ENCODE measurements at places on chromosomes 16 and 17. TPM values are rescaled to one million over a fixed set of nuclear protein-coding genes. Genes with fewer than 3 reads are reported as not detected.

Gene WNT9B
- not detected for total RNA-seq

- no peak for DNase-seq
Measured at GRCh38 chr17:46023783-46024388, 24.8 kb downstream of the STH start.

- DNase-seq = no peak
Measured at GRCh38 chr16:11327277-11328171, 17.7 kb upstream of the RMI2 start.

- DNase-seq = no peak
Measured at GRCh38 chr17:51155416-51155815, 2.1 kb downstream of the NME1 start.

DNA sequence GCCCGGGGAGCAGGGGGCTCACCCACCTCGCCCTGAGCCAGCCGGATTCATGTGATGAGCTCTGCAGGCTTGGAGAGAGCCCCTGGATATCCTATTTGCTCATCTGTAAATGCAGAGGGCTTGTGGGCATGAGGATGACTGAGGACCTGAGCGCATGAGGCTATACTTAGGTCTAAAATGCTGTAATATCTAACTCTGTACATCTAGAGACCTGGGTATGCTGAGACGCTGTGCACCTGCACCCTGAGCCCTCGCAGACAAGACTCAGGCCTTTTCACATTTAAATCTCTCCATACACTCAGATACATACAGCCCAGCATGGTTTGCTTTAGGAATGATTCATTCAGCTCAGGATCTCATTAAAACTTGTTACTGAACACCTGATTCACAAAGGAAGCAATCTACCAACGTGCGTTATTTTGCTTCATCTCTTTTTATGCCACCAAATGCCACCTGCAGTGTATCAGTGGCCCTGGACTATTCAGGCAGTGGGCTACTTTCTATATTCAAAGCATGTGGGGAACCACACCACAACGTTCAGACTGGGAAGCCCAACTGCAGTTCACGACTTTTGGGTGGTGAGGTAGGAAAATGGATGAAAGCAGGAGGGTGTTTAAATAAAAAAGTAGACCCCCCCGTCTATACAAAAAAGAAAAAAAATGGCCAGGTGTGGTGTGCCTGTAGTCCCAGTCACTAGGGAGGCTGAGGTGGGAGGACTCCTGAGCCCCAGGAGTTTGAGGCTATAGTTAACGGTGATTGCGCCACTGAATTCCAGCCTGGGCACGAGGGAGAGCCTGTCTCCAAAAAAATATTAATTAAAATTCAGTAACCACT lies 12.0 kb downstream of the USP7 start:
- DNase-seq = no peak

DNA sequence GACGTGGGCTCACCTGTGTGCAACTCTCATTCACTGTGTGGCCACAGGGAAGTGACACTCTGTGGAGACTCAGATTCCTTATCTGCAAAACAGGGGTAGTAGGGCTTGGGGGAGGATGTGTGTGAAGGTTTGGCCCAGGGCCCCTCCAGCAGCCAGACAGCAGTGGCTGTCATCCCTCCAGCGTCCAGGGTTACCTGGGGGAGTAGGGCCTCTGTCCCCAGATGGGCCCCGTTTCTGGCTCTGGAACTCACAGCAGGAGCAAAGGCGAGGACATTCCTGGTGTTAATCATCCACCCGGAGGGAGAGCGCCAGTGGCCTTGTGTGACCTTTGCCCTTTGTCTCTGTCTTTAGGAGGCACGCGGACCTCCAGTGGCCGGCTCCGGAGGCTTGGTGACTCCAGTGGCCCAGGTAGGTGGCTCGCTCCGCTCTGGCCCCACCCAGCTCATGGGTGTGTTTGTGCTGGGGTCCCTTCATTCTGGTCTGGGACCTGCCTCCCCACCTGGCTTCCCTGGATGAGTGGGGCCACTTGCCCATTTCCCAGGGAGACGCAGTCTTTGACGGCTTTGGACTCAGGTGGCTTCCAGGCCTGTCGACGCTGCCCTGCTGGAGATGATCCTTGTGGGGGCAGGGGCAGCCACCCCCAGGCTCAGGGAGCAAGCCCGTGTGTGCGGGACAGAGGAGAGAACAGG lies 166.2 kb downstream of the SEC14L1 start:
- no peak for DNase-seq

DNA sequence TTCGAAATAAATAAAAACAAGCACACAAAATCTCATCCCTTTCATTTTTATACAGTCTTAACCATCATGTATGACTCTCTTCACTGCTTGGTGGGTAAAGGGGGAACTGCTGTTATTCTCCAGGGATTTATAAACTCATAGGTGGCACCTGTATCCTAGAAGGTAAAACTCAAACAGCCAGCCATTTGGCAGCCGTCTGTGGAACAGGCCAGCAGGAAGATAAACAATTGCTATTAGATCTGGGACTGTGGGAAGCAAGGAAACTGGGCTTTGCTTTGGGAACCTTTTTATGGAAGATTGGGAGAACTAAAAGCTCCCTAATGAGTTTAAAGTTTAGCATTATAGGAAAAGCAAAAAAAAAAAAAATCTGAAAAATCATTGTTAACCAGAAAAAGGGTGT lies 126.0 kb downstream of the TANGO6 start:
- no peak for DNase-seq
